ENCODE measurements at places on chromosomes 5 and 9. TPM values are rescaled to one million over a fixed set of nuclear protein-coding genes. Genes with fewer than 3 reads are reported as not detected.
A peak's percentile ranks its signal among the peaks of the same experiment; 100 is the strongest.

DNA sequence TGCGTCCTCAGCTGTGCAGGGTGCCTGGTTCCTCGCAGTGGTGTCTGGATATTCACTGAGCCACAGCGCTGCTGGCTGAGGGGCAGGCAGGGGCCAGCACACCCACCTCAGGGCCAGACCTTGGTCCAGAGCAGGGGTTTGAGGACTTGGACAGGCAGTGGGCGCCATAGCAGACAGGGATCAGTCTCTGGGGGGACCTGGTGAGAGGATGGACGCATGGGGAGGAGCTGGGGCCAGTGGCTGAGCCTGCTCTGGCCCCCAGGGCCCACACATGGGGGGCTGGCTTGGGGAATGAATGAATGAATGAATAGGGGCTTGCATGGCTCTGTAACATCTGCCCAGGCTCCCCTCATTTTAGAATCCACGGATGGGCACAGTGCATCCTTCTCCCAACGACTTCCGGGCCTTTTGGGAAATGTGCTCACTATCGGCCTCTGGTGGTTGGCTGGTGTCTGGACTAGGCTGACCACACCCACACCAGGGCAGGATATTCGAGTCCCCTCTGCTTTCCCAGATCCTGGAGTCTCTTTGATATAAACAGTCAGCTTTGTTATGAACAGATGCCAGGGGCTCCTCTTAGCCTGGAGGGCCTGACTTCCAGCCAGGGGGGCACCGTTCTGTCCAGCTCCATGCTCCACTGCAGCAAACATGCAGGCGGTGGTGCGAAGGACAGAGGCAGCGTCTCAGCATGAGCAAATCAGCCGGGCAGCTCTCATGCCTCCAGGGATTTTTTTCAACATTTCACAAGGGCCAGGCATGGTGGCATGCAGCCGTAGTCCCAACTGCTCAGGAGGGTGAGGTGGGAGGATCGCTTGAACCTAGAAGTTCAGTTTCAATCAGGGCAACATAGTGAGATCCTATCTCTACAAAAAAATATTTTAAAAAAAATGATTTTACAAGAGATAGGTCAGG, 62.6 kb downstream of the NEK6 start:
- DNase-seq = peak; percentile 30

DNA sequence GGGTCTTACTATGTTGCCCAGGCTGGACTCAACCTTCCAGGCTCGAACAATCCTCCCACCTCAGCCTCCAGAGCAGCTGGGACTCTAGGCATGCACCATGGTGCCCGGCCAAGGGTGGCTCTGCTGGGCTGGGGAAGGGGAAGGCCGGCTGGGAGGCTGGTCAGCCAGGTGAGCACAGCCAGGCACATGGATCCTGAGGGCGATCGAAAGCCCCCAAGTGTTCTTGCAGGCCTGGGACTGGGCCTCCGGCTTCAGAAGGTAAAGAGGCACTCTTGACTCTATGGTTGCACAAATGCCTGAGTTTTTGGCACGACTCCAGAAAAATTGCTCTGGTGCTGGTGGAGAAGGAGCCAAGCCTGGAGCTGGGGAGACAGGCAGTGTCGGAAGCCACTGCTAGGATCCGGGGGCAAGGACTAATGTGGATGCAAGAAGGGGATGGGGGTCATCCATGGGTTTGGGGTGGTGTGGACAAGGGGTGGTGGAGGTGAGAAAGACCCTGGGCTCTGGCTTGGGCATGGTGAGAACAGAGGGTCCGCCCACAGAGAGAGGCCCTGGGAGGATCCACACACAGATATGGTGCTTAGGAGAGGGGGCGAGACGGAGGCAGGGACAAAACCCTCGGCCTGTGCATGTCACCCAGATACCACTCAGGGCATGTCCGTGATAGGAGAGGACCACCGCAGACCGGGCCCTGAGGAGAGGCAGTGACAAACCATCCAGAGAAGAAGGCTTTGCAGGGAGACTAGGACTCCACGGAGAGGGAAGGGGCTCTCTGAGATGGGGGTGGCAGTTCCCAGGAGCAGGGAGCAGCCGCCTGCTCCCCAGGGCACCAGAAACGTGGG, 51.1 kb upstream of the COL5A1 start:
- DNase-seq = no peak

Gene BAAT
- polyA plus RNA-seq = 0.02 TPM

DNA sequence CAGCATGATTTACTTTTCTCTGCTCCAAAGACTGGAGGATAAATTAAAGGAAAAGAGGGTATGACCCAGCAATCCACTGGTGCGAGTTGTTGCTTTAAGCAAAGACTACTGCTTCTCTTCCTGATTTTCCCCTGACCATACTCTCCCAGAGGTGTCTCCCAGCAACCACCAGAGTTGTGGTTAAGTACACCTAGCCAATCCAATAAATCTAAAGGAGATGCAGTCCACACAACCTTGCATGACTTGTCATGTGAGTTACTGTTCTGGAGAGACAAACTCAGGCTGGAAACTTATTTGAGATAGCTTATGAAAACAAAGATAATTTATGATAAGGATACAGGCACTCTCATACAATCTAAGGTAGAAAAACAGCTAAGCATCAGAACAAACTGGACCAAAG, 11.9 kb downstream of the TMC1 start:
- peak; percentile 49 for DNase-seq

DNA sequence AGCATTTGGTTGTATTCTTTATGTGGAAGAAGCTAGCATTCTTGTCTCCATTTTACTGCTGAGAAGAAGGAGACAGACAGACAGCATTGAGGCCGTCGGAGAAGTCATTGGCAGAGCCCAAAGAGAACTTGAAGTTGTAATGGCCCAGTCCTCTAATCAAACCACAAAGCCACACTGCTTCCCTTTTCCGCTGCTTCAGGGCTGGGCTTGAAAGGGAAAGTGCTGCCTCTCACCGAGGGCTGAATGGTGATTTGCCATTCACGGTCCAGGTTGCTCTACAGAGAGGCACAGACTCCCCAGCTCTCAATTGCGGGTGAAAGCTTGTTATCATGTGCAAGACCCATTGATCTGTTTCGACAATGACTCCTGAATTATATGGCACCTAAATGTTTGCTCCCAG, 25.6 kb upstream of the POU4F3 start:
- DNase-seq = no peak

- DNase-seq = no peak
Measured at GRCh38 chr5:9339206-9339818, 206.6 kb downstream of the SEMA5A start.

DNA sequence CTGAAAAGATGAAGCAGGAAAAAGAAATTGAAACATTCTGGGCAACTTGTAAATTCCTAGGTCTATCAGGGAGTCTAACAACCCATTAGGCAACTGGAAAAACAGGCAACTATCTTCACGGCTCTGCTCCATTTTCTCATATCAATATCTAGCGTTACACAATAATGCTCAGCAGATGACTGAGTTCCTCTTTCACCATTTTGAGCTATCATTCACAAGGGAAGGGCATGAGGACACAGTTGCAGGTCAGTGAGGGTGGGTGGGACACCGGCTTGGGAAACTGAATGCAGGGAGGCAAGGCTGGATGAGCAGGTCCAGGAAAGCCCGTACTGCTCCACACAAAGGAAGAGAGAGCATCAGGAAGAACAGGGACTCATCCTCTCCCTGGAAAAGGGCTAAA, 67.0 kb downstream of the FRMD3 start:
- DNase-seq = no peak

- no peak for DNase-seq
Measured at GRCh38 chr5:113965225-113965624, 396.6 kb upstream of the KCNN2 start.

GRCh38 chr5:81058121-81058520, 98.0 kb downstream of the RASGRF2 start:
- DNase-seq = no peak

DNA sequence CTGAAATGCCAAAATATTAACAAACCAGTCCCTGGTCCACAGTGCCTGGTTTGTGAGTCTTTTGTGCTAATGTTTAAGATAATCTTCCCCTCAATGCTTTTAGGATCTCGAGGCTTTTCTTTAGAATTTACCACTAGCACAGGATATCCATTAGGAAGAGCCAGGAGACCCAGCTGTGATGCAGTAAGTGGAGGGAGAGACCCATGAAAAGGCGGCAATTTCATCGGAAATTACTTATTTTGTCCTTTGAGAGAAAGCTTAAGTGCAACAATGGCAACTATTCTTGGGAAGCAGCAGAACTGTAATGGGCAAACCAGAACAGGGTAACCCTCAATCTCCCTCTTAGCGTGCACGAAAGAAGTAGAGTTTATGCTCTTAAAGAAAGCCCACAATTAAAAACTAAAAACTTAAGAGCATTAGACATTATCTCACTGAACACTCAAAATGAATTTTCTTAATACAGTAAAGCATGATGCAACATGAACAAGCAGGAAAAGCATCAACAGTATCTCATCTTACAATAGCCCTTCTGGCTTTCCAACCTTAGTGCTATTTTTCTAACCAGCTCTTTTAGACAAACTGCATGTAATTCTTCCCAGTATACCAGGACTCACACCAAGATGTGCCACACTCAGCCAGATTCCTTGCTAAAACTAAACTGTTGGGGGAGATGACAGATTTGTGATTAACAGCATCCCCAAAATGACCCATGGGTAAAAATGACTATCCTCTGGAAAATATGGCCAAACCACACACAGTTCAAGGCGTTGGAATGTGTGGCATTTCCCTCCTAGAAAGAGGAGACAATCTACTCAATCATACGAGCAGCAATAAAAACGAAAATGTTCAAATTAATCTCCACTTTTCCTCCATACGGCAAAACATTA, 36.4 kb downstream of the PWWP2A start:
- peak; percentile 56 for DNase-seq

GRCh38 chr5:1431896-1432295, 13.3 kb downstream of the SLC6A3 start:
- DNase-seq = no peak

DNA sequence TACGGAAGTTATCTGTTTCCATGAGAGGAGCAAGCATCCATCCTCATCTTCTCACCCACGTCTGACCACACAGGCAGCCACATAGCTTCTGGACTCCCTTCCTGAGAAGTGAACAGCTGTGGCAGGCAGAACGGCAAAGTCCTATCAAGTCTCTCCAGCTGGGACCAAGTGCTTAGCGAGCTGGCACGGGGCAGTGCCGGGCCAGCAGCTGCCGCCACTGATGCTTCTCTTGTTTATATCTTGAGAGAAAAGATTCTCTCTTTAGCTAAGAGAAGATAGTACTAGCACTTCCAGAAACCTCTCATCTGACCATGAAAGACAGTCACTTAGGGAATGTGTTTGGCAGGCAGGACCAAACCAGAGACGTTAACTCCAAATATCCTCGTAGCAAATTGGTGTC, 37.2 kb downstream of the PLAC8L1 start:
- DNase-seq = no peak

DNA sequence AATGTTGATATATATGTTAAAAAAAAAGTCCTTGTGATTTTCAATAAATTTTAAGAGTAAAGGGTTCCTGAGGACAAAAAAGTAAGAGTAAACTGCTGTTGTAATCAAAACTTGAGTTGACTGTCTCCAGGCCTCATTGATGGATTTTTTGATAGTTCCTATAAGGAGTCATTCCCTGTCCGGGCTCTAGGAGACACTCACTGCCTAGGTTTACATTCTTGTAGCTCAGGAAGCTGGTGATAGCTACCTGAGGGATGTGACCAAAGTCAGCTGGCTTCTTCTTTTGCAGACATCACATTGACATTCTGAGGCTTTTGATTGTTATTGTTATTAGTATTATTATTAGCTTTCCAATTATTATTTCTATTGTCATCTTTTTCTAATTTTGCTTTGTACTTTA, 116.5 kb upstream of the FBXL7 start:
- DNase-seq = no peak

Gene ADGRV1
- 0.02 TPM for polyA plus RNA-seq

GRCh38 chr5:72452515-72453245, 54.5 kb downstream of the ZNF366 start:
- DNase-seq = peak; percentile 44

Gene ETF1
- 73.8 TPM for polyA plus RNA-seq

Gene PCDHGA1
- polyA plus RNA-seq = 0.41 TPM

- DNase-seq = peak; percentile 80
Measured at GRCh38 chr9:25678147-25678666, at the start of gene TUSC1. Gene TUSC1, minus strand, starts transcription at chr9:25678444. Its CDS starts 132 bp downstream, at chr9:25678312.

DNA sequence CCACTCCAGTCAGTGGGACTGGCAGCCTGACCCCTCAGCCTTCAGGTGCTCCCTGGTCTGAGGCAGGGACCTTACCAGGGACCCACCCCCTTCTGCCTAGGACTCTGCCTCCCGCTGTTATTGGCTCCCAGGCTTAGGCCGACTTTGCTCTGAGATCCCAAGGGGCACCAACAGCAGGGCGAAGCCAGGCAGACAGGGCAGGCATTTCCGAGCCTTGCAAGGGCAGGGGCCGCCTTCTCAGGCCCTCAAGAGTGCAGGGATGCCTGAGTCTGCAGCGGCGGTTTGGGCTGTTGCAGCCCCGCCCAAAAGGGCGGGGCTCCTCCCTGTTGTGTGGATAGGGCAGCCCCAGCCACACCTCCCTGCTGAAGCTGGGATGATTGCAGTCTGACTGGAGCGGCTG, 644.6 kb downstream of the PRR16 start:
- no peak for DNase-seq

All from mammary epithelial cell (primary cell).